ENCODE measurements at places on chromosomes 11 and 22. TPM values are rescaled to one million over a fixed set of nuclear protein-coding genes. Genes with fewer than 3 reads are reported as not detected.

ASCL3 gene
- not detected for total RNA-seq

EFCAB6 gene
- 8.8 TPM for total RNA-seq

SLC1A2 gene
- 2.4 TPM for total RNA-seq

XKR3 gene
- total RNA-seq: not detected

LRRC4C gene
- total RNA-seq: 3.6 TPM

MYOD1 gene
- total RNA-seq: not detected

TRPM5 gene
- total RNA-seq: 0.60 TPM

SUSD2 gene
- total RNA-seq: 8.3 TPM

WNT7B gene
- total RNA-seq: 58.6 TPM

ZNF70 gene
- 9.0 TPM for total RNA-seq

FGF19 gene
- not detected for total RNA-seq

FXYD6 gene
- 41.8 TPM for total RNA-seq

OR8J3 gene
- not detected for total RNA-seq
